Fibroblast of skin of left biceps (primary cell): ENCODE measurements at places on chromosomes 4 and X.

GRCh38 chr4:138706201-138706600 is 309.4 kb upstream of the NOCT start:
- DNase-seq: no peak

- no peak for DNase-seq
Observed at GRCh38 chr4:158817562-158818296, 48.9 kb downstream of the FNIP2 start.

DNA sequence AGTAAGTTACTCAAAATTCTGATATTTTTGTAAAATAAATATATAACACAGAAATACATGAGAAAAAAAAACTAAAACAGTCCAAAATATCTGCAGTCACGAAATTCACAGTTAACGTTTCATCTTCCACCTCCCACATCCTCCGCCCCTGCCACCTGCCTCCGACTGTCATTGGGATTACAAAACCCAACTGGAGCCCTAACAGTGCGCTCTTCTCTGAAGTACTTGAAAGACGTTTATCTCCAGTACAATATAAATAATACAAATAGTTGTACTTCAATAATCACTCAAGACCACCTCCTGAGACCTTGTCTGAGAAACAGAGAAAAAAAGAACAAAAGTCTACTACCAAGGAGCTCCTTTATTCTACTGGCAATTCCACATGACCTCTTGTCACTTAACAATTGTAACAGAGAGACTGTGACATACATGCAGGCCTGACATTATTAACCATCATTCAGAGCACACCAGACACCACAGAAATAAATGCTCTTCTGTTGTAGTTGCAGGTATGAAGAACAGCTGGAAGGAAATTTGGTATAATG is 280.6 kb downstream of the PPP3CA start:
- no peak for DNase-seq

DNA sequence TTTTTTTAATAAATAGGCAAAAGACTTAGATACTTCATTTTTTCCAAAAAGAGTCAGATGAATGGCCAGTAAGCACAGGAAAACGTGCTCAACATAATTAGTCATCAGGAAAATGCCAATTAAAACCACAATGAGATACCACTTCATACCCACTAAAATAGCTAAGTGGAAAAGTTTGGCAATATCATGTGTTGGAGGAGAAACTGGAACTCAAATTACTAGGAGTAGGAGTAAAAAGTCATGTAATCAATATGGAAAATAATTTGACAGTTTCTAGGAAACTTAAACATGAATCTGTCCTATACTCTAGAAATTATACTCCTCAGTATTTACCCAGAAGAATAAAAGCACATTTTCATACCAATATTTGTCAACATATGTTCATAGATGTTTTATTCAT is 449.8 kb downstream of the INPP4B start:
- DNase-seq: no peak

- no peak for DNase-seq
Observed at GRCh38 chr4:14877246-14878225, 124.7 kb upstream of the CPEB2 start.

- no peak for DNase-seq
Observed at GRCh38 chr4:34619531-34620162, 1624.7 kb downstream of the ARAP2 start.

DNA sequence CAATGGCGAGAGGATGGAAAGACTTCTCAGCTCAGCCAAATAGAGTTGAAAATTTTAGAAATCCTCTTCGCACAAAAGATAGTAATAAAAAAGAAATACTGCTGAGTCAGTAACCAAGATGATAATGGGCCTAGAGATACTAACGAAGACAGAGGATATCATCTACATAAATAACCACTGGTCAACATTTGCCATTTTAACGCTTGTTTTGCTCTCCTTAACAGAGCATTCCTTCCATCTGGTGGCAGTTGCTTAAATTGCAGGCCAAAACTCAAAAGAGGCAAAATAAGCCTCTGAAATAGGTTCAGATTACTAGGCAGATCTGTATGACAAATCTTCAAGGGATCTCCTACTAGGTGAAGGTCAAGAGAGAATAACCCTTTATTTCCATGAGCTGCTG is 51.7 kb upstream of the MCF2 start:
- DNase-seq: no peak

GRCh38 chrX:46465203-46465602 is 80.0 kb downstream of the ZNF674 start:
- no peak for DNase-seq

- no peak for DNase-seq
Observed at GRCh38 chr4:65370709-65371108, 299.6 kb downstream of the EPHA5 start.
